ENCODE measurements at places on chromosomes 13 and 19. TPM values are rescaled to one million over a fixed set of nuclear protein-coding genes. Genes with fewer than 3 reads are reported as not detected.

DNA sequence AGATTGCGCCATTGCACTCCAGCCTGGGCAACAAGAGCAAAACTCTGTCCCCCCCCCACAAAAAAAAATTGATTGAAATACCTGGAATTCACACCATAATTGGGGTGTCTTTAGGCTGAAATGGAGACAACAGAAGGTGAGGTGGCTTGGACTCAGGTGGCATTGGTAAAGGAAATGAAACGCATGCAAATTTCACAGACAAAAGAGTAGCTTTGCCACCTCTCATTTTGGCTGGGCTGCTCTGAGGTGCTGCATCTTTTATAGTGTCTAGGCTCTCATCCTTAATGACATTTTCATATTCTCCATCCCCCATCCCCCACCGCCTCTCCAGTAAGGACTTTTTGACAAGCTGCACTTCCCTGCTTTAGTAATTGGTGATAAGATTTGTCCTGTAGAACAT, 6.9 kb downstream of the UBE2L5 start:
- peaks cover 6% of the 10 kb centered on the region for H3K4me1 ChIP-seq
- no peaks in the 10 kb centered on the region for H3K36me3 ChIP-seq
- H3K27ac ChIP-seq, result no peak overlapping the region
- DNase-seq, result no peak

The KIRREL2 gene
- 9.9 TPM for total RNA-seq

The ZNF570 gene
- total RNA-seq, result 3.5 TPM

The IZUMO2 gene
- not detected for total RNA-seq

Data from GM23338 (cell line).